Psoas muscle (tissue), 8 donors: ENCODE measurements at places on chromosomes 3 and 15. TPM values are rescaled to one million over a fixed set of nuclear protein-coding genes. Genes with fewer than 3 reads are reported as not detected.

DNA sequence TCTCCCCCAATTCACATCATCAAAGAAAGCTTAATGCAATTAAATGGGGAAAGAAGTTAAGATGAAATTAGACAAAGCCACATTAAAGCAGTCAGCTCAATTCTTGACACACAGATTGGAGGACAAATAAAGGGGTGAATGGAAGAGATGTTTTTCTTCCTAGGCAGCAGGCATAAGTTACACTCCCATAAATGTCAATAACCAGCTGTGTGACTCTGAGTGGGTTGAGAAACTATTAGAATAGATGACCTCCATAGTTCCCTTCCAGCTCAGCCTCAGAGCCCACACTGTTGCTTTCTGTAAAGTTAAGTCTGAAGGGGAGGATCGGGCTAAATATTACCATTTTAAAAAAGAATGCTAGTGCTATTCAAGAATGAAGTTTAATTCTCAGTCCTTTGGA is 71.0 kb downstream of the THBS1 start:
- no peak for DNase-seq

- DNase-seq = no peak
Observed at GRCh38 chr15:49731187-49732099, 110.6 kb downstream of the DTWD1 start.

Gene PDIA3
- 49.5 TPM for total RNA-seq

DNA sequence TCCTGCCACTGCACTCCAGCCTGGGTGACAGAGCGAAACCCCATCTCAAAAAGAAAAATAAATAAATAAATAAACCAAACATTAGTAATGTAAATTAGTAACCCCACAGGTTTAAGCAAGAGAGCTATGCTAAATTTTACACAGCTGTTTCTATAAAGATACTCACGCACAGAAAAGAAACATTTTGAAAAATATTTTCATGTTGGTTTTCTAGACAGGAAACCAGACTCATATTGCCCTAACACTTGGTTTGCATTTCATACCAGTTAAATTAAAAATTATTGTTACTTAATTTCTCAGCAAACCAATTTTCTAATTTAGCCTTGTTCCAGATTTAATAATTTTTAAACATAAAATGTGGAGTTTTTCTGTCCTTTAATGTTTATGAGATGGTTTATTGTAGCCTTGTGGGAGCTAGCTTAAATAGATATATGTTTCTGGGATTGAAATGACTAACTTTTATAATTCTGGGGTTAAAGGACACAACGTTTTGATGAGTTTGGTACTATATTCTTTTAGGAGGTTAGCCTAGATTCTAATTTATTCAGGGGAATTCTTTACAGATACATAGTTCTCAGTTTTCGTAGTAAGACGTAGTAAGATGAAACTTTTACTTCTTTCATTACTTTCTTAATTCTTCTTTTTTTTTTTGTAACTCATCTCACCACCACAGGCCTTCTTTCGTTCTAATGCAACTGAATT is 42.6 kb upstream of the SLC4A7 start:
- no peak for DNase-seq

DNA sequence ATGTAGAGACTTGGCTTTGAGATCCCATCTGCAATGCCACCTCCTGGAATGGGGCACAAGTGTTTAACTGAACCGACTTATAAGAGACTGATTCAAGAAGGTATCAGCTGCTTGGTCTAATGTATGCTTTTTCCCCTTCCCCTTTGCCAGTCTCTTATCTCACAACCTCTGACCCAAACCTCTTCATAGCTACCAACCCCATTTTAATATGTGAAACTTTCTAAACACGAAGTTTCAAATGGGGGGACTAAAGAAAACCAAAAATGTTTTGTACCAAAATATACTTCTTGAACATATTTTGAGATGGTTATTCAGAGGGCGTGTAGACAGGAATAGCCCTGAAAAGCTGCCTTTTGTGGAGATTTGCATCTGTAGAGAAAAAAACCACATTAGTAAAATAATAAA is 73.1 kb downstream of the OXSM start:
- DNase-seq = no peak

- DNase-seq = no peak
Observed at GRCh38 chr3:128416578-128417211, 50.0 kb downstream of the DNAJB8 start.

Gene HAPLN3
- 3.5 TPM for total RNA-seq

Gene BCL2A1
- total RNA-seq = 1.2 TPM

- DNase-seq = no peak
Observed at GRCh38 chr3:197484204-197484901, 71.4 kb downstream of the BDH1 start.

DNA sequence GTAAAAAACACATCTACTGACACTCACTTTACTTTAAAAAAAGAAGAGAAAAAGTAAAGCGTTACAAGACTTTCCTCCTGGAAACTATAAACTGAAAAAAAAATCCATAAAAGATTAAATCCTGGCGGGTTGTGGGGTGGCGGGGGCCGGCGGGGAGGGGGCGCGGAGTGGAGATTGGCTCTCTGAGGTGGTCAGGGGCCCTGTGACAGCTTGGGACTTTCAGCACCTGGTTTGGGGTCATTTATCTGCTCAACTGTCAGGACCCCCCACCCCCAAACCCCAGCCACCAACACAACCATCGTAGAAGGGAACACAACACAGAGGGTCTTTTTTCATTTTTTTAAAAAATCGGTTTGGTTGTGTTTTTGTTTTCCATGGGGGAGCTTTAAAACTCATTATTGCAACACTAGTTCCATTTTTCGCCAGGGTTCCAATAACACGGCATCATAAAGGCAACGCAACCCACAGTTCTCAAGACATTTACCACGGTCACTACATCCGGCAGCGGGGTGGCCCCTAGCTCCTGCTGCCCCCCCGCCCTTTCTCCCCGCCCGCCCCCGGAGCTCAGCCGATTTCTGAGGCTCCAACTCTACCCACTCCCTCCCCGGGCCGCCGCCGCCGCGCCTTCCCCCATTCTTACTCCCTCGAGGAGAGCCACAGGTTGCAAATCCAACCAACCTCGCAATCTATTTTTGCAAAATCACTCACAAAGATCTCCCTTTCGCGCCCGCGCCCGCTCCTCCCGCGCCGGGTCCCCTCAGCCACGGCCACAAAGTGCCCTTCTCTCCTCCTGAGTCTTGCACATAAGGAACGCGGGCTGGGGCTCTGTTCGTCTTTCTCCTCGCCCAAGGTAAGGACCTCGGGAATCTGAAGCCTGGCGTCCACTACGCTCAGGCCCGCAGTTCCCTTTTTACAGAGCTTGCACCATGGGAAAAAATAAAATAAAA is 1.8 kb downstream of the BCL6 start:
- DNase-seq = peak; percentile 89
